Progenitor cell of endocrine pancreas (in vitro differentiated cells): ENCODE measurements at places on chromosomes 2 and 18.

DNA sequence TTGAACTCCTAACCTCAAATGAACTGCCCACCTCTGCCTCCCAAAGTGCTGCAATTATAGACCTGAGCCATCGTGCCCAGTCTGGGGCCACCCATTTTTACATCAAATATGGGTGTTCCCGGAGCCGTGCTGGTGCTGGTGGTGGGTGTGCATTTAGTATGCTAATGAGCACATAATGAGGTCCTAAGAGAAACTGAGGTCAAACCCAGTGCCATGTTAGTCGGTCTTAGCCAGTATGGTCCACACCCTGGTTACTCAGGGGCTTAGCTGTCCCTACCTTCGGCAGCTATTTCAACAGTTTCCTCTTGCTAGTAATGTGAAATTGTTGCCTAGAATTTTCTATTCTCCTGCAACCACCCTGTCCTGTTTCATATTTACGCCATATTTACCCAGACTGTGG, 38.4 kb upstream of the FZD5 start:
- H3K27ac ChIP-seq = no peak overlapping the region
- H3K27me3 ChIP-seq = no peaks in the 10 kb centered on the region
- no peak for DNase-seq
- peaks cover 37% of the 10 kb centered on the region for H3K4me1 ChIP-seq
- no peaks in the 10 kb centered on the region for H3K36me3 ChIP-seq

GRCh38 chr2:218852911-218853667, 6.5 kb upstream of the WNT6 start:
- H3K27me3 ChIP-seq = peaks cover 65% of the 10 kb centered on the region
- H3K4me3 ChIP-seq = no peak overlapping the region
- no peaks in the 10 kb centered on the region for H3K36me3 ChIP-seq
- no peak overlapping the region for H3K27ac ChIP-seq
- H3K4me1 ChIP-seq = no peaks in the 10 kb centered on the region

DNA sequence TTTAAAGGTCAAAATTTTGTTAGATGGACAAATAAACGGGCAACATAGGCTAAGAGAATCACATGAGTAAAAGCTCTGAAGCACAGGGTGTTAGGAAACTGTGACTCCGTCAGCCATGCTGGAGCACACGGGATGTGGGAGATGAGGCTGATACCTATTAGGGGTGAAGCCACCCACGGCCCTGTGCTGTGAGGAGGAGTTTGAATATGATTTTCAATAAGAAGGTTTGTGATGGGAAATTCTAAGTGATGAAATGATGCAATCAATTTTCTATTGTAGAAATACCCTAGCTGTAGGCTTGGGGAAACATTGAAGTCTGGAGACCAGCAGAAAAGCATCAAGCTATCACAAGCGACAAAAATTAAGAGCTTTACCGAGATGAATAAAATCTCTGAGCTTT, 431.3 kb downstream of the CMPK2 start:
- no peak overlapping the region for H3K27ac ChIP-seq
- peaks cover 12% of the 10 kb centered on the region for H3K4me1 ChIP-seq
- no peak for DNase-seq
- no peaks in the 10 kb centered on the region for H3K27me3 ChIP-seq

DNA sequence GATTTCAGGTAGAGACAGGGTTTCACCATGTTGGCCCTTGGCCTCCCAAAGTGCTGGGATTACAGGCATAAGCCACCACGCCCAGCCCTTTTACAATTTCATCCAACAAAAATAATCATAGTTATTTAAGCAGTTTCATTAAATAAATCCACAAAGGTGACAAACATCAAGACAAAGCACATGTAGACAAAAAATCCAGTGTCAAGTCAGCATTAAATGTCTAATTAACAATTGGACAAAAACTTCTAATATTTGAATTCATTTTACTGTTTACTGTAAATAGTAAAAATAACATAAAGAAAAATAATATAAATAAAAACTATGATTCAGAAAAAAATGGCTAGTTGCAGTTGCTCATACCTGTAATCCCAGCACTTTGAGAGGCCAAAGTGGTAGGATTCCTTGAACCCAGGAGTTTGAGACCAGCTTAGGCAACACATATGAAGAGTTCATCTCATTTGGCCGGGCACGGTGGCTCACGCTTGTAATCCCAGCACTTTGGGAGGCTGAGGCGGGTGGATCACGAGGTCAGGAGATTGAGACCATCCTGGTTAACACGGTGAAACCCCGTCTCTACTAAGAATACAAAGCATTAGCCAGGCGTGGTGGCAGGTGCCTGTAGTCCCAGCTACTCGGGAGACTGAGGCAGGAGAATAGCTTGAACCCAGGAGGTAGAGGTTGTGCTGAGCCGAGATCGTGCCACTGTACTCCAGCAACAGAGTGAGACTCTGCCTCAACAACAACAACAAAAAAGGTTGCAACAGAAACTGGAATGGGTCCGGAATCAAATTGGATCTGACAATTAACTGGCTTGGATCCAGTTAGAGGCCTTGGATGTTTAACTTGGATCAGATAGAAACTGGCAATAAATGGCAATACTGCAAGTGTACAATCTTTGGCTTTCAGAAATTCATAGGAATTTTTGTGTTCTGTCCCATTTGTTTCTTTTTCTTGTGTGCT, 56.9 kb upstream of the MAT2A start:
- peaks cover 1% of the 10 kb centered on the region for H3K36me3 ChIP-seq
- no peak overlapping the region for H3K4me3 ChIP-seq
- H3K27ac ChIP-seq = no peak overlapping the region
- DNase-seq = no peak

GRCh38 chr18:36355511-36355910, 58.0 kb downstream of the FHOD3 start:
- no peak overlapping the region for H3K4me3 ChIP-seq
- H3K27ac ChIP-seq = no peak overlapping the region
- DNase-seq = no peak
- H3K27me3 ChIP-seq = peaks cover 2% of the 10 kb centered on the region

DNA sequence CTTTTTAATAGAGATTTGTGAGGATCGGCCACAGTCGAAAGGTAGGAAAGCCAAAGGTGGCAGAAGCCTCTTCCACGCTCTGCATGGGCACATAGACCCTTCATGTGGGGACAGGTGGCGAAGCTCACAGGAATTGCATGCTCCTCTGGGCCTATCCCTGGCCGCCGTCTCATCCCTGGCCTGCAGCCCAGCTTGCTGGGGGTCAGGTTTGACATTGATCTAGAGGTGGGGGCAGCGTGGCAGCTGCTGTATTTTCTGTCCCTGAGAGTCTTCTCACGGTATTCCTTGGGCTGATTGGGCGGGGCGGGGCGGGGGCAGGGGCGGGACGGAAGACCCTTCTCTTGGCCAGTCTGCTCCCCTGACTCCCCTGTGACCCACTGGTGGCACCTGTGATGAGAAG, 48.9 kb downstream of the STK25 start:
- no peak for DNase-seq
- H3K27me3 ChIP-seq = no peaks in the 10 kb centered on the region
- H3K27ac ChIP-seq = no peak overlapping the region
- H3K4me1 ChIP-seq = no peaks in the 10 kb centered on the region

- DNase-seq = no peak
- H3K36me3 ChIP-seq = no peaks in the 10 kb centered on the region
- no peak overlapping the region for H3K4me3 ChIP-seq
- H3K27me3 ChIP-seq = peaks cover 3% of the 10 kb centered on the region
- no peaks in the 10 kb centered on the region for H3K4me1 ChIP-seq
- H3K27ac ChIP-seq = no peak overlapping the region
Measured at GRCh38 chr2:174286172-174286571, 37.8 kb upstream of the OLA1 start.

- no peaks in the 10 kb centered on the region for H3K36me3 ChIP-seq
- peaks cover 23% of the 10 kb centered on the region for H3K27me3 ChIP-seq
- peak overlapping the region; percentile 100 for H3K27ac ChIP-seq
Measured at GRCh38 chr18:59140302-59140885, 710 bp downstream of the SEC11C start.

GRCh38 chr18:46268671-46269070, 164.5 kb downstream of the HAUS1 start:
- no peaks in the 10 kb centered on the region for H3K36me3 ChIP-seq
- peaks cover 3% of the 10 kb centered on the region for H3K4me1 ChIP-seq

GRCh38 chr2:222434204-222434603, 9.9 kb downstream of the SGPP2 start:
- peaks cover 20% of the 10 kb centered on the region for H3K4me1 ChIP-seq

GRCh38 chr18:76578571-76579300, 83.7 kb upstream of the ZNF516 start:
- no peak overlapping the region for H3K27ac ChIP-seq
- DNase-seq = no peak
- no peaks in the 10 kb centered on the region for H3K36me3 ChIP-seq
- peaks cover 31% of the 10 kb centered on the region for H3K27me3 ChIP-seq

DNA sequence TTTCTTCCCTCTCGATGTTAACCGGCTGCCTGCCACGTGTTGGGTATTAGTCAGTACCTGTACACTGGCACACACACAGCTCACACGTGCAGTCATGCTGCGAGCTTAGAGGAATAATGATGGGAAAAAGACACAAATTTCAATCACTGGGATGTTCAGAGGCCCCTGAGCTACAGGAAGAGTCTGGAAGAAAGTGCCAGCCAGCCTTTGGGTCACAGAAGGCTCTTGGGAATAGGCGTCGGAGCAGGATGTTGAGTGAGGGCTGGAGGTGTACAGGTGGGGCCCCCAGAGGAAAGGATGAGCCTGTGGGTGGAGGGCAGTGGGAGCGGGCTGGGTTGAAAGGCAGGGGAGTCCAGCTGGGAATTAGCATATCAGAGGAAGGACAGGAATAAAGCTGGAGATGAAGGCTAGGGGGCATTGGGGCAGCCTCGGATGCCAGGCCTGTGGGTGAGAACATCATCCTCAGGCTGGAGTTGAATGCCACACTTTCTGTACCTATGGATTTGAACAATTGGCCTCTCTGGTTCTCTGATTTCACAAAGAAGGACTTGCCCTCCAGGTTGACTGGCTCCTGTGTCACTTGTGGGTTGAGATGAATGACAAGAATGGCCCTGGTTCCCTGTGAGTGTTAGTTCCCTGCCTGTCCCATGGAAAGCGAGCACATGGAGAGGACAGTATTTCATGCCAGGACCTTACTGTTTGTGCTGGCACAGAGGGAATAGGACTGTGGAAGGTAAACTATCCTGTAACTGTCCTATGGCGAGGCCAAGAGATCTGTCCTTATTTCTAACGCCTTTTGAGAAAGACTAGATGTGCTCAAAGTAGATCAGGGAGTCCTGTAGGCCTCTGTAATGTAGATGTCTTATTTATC, 40.6 kb downstream of the GREB1 start:
- H3K36me3 ChIP-seq = peaks cover 9% of the 10 kb centered on the region
- no peak for DNase-seq
- H3K4me3 ChIP-seq = no peak overlapping the region
- no peaks in the 10 kb centered on the region for H3K27me3 ChIP-seq
- no peaks in the 10 kb centered on the region for H3K4me1 ChIP-seq

- no peak overlapping the region for H3K27ac ChIP-seq
- no peak overlapping the region for H3K4me3 ChIP-seq
- no peaks in the 10 kb centered on the region for H3K4me1 ChIP-seq
- no peaks in the 10 kb centered on the region for H3K36me3 ChIP-seq
- DNase-seq = no peak
Measured at GRCh38 chr18:77177009-77177408, 44.4 kb upstream of the MBP start.

GRCh38 chr18:51404620-51405019, 207.1 kb upstream of the MEX3C start:
- DNase-seq = no peak
- no peak overlapping the region for H3K27ac ChIP-seq
- H3K4me3 ChIP-seq = no peak overlapping the region

DNA sequence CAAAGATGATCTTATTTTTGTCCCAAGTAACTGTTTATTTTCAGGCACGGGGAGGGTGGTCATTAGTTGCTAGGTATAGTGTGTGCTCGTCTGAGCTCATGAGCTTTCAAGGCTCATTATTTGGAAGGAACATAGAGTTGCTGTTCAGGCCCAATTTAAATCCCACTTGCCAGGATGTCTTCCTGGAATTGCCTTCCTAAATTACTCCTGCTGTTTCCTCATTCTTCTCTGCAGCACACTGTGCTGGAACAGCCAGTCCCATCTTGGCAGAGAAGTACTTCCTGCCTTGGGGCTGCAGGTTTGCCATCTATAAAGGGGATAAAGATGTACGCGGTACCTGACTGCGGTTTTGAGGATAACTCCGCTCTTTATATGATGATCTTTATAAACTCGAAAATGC, 37.3 kb downstream of the GREB1 start:
- no peak overlapping the region for H3K4me3 ChIP-seq
- no peaks in the 10 kb centered on the region for H3K27me3 ChIP-seq
- no peak overlapping the region for H3K27ac ChIP-seq
- H3K36me3 ChIP-seq = peaks cover 8% of the 10 kb centered on the region
- no peak for DNase-seq
- no peaks in the 10 kb centered on the region for H3K4me1 ChIP-seq

DNA sequence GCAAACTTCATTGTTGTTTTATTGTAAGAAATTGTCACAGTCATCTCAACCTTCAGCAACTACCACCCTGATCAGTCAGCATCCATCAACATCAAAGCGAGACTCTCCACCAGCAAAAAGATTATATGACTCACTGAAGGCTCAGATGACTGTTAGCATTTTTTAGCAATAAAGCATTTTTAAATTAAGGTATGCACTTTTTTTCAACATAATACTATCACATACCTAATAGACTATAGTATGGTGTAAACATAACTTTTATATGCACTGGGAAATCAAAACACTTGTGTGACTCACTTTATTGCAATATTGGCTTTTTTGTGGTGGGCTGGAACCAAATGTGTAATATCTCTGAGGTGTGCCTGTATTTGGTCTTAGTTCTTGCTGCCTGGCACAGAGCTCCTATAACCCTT, 15.6 kb downstream of the SCN1A start:
- H3K27me3 ChIP-seq = no peaks in the 10 kb centered on the region
- H3K27ac ChIP-seq = no peak overlapping the region
- H3K4me3 ChIP-seq = no peak overlapping the region
- H3K4me1 ChIP-seq = no peaks in the 10 kb centered on the region
- no peak for DNase-seq

GRCh38 chr18:59050661-59051057, 89.0 kb upstream of the SEC11C start:
- no peak overlapping the region for H3K27ac ChIP-seq
- peaks cover 14% of the 10 kb centered on the region for H3K27me3 ChIP-seq

DNA sequence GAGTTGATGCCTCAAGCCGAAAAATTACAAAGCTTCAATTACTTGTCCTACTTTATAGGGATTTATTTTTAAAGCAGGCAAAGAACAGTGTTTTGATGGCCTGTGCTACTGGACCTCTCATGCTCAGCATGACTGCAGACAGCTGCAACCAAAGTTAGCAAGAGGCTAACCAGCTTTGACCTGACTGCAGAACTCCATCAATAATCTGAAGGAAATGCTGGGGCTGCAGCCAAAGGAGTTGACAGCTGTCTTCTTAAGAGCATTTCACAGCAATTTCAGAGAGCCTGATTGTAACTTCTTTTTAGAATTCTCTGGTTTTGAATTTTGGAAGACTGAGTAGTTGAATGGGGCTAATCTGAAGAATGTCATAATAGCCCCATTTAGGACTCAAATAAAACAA, 46.5 kb upstream of the SESTD1 start:
- H3K36me3 ChIP-seq = no peaks in the 10 kb centered on the region
- H3K27ac ChIP-seq = no peak overlapping the region
- no peak overlapping the region for H3K4me3 ChIP-seq
- no peaks in the 10 kb centered on the region for H3K4me1 ChIP-seq

- no peak overlapping the region for H3K27ac ChIP-seq
- DNase-seq = no peak
- no peaks in the 10 kb centered on the region for H3K36me3 ChIP-seq
- no peak overlapping the region for H3K4me3 ChIP-seq
Measured at GRCh38 chr2:9145109-9145751, 61.4 kb upstream of the ASAP2 start.

- no peak overlapping the region for H3K4me3 ChIP-seq
- H3K27me3 ChIP-seq = no peaks in the 10 kb centered on the region
- H3K36me3 ChIP-seq = peaks cover 31% of the 10 kb centered on the region
- DNase-seq = no peak
Measured at GRCh38 chr2:171102802-171103201, 57.9 kb downstream of the TLK1 start.

- no peak overlapping the region for H3K4me3 ChIP-seq
- H3K27ac ChIP-seq = no peak overlapping the region
- DNase-seq = no peak
Measured at GRCh38 chr2:33597026-33597425, 2.1 kb downstream of the FAM98A start.
